Kidney capillary endothelial cell (primary cell): ENCODE measurements at places on chromosomes 7 and 10.

GRCh38 chr10:97222326-97222961 lies 36.7 kb upstream of the SLIT1 start:
- DNase-seq = no peak

GRCh38 chr10:123501148-123501547 lies 165.0 kb upstream of the GPR26 start:
- no peak for DNase-seq

DNA sequence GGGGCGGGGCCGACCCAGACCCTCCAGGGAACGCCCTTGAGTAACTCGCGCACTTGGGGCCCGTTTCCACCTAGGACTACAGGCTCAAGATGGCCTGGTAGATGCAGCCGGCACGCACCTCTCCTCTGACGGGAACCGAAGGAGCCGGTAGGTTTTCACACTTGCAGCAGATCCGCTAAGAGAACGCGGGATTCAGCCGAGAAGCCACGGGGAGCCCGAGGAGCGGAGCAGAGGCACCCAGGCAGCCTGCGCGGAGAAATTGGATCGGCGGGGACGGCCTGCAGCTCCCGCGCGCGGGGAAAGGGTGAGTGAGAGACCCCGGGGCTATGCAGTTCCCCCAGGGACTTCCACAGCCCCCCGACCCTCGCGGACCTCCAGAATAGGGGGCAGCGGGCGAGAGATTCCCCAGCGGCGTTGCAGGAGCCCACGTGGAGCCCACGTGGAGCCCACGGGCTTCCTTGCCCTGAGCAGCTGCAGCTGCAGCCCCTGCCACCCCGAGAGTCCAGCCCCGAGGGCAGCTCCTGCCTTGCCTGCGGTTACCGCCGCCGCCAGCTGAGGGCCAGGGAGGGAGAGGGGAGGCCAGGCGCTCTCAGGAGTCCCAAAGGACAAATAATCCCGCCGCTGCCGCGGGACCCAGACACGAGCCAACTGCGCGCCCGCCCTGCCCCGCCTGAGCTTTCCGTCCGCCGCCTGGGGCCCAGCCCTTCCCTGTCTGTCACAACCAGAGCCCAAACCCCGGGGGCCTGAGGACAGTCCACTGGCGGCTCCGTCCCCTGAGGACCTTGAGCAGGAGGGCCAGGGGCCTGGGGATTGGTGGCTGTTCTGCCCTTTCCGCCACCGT lies 13.1 kb downstream of the IFT22 start:
- no peak for DNase-seq

- DNase-seq = no peak
Observed at GRCh38 chr7:100432053-100432452, 2.4 kb downstream of the MEPCE start.
